ENCODE measurements at places on chromosomes 12 and 14.

- DNase-seq: no peak
Observed at GRCh38 chr14:80621701-80622100, 319.8 kb downstream of the CEP128 start.

GRCh38 chr14:68762953-68763764 is 29.7 kb downstream of the ZFP36L1 start:
- DNase-seq: no peak

GRCh38 chr14:74915426-74915825 is 7.6 kb downstream of the RPS6KL1 start:
- no peak for DNase-seq

DNA sequence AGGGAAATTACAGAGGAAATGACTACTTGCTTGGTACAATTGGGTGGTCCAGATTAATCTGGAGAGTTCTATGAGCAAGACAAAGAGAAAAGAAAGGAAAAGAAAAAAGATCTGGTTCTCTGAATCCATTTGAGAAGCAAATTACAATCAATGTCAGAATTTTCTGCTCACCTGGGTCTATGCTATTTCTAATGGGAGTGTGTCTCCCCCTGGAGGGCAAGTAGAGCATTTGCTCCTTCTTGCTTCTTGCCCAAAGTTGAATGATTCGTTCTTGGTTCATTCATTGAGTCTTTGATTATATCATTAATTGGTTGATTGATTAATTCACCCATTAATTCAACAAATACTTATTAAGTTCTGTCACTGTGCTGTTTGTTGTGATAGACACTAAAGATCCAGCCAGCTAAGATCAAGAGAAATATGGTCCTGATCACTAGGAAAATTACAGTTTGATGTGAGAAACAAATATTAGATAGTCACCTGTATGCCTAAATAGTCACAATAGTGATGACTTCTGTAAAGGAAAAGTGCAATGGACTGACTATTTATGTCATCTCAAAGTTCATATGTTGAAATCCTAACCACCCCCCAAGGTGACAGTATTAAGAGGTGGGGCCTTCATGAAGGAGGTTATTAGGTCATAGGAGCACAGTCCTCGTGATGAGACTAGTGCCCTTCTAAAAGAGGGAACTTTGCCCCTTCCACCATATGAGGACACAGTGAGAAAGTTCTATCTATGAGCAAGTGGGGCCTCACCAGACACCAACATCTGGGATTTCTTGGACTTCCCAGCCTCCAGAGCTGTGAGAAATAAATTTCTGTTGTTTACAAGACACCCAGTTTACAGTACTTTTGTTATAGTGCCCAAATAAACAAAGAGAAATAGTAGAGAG is 8.0 kb upstream of the ASB8 start:
- DNase-seq: peak; percentile 29
